ENCODE measurements at places on chromosomes 11 and 22. TPM values are rescaled to one million over a fixed set of nuclear protein-coding genes. Genes with fewer than 3 reads are reported as not detected.

The B4GALNT4 gene
- total RNA-seq, result 53.1 TPM

The RCOR2 gene
- 4.1 TPM for total RNA-seq

The VEGFB gene
- total RNA-seq, result 50.6 TPM

The OR52H1 gene
- 2.3 TPM for total RNA-seq

The HORMAD2 gene
- total RNA-seq, result not detected

The F2 gene
- total RNA-seq, result 0.35 TPM

The PKDREJ gene
- total RNA-seq, result 0.12 TPM

The DEFB131B gene
- not detected for total RNA-seq

The TRIM48 gene
- not detected for total RNA-seq

The TRIM22 gene
- total RNA-seq, result 22.4 TPM

The SAA4 gene
- total RNA-seq, result not detected

The PIM3 gene
- 60.5 TPM for total RNA-seq

The KRTAP5-10 gene
- total RNA-seq, result not detected

The APOBEC3B gene
- 2.6 TPM for total RNA-seq

The APOA4 gene
- total RNA-seq, result 0.35 TPM

The CALCB gene
- 1.9 TPM for total RNA-seq

The TRPM5 gene
- 1.1 TPM for total RNA-seq

The FREY1 gene
- total RNA-seq, result 0.64 TPM

The TSSK2 gene
- not detected for total RNA-seq

The P2RY6 gene
- 1.5 TPM for total RNA-seq

The C11orf21 gene
- total RNA-seq, result 3.2 TPM

The SAA1 gene
- not detected for total RNA-seq

The OSBP2 gene
- total RNA-seq, result 15.4 TPM

The TMPRSS5 gene
- total RNA-seq, result 1.5 TPM

The OR5A1 gene
- not detected for total RNA-seq

The MIAT gene
- total RNA-seq, result 2.6 TPM

Data from metanephros (tissue), 2 donors.